A549 treated with GW870086 at 1 μM for 4 hours (cell line): ENCODE measurements at places on chromosomes 7 and 10. TPM values are rescaled to one million over a fixed set of nuclear protein-coding genes. Genes with fewer than 3 reads are reported as not detected.

The TRAPPC14 gene
- 9.5 to 13.5 TPM (median 13.1 TPM) in 5 replicates for total RNA-seq

The PON1 gene
- total RNA-seq = 0.64 to 1.1 TPM (median 0.80 TPM) in 5 replicates

The XRCC2 gene
- 3.3 to 5.5 TPM (median 4.7 TPM) in 5 replicates for total RNA-seq

The OR9A2 gene
- total RNA-seq = not detected in 5 replicates

The LIPN gene
- not detected in 5 replicates for total RNA-seq

The SPDYE5 gene
- not detected in 5 replicates for total RNA-seq

The SPDYE2 gene
- not detected in 5 replicates for total RNA-seq

The TRIM74 gene
- total RNA-seq = 0.15 to 0.30 TPM (median 0.24 TPM) in 4 of 5 replicates, not detected in the other

The WEE2 gene
- total RNA-seq = not detected in 5 replicates

The HPS1 gene
- 29.5 to 37.6 TPM (median 36.0 TPM) in 5 replicates for total RNA-seq

The H2BK1 gene
- not detected in 5 replicates for total RNA-seq

The AGR3 gene
- not detected in 5 replicates for total RNA-seq

The SEMA3E gene
- 1.9 to 2.6 TPM (median 2.0 TPM) in 5 replicates for total RNA-seq

The SPACDR gene
- 0.65 to 1.3 TPM (median 0.70 TPM) in 5 replicates for total RNA-seq

The LIPK gene
- total RNA-seq = not detected in 5 replicates

The IMPDH1 gene
- total RNA-seq = 101 to 128 TPM (median 118 TPM) in 5 replicates

The NPC1L1 gene
- 0.03 to 0.11 TPM (median 0.06 TPM) in 5 replicates for total RNA-seq

The FIS1 gene
- total RNA-seq = 136 to 151 TPM (median 137 TPM) in 5 replicates

The ITIH5 gene
- 0.08 to 0.26 TPM (median 0.09 TPM) in 5 replicates for total RNA-seq

The VPS26A gene
- total RNA-seq = 45.2 to 67.3 TPM (median 52.6 TPM) in 5 replicates

The DMTF1 gene
- total RNA-seq = 11.9 to 21.2 TPM (median 19.6 TPM) in 5 replicates

The PTPRZ1 gene
- not detected in 5 replicates for total RNA-seq

The GHRHR gene
- total RNA-seq = not detected in 5 replicates

The ZMIZ2 gene
- total RNA-seq = 24.8 to 32.9 TPM (median 31.7 TPM) in 5 replicates

The ACHE gene
- total RNA-seq = 2.2 to 3.0 TPM (median 2.8 TPM) in 5 replicates

The GIMAP8 gene
- not detected in 5 replicates for total RNA-seq

The AGAP9 gene
- total RNA-seq = 8.4 to 9.7 TPM (median 9.1 TPM) in 5 replicates

The CUBN gene
- total RNA-seq = 0.02 to 0.23 TPM (median 0.17 TPM) in 4 of 5 replicates, not detected in the other

The PAPOLB gene
- total RNA-seq = not detected in 5 replicates

The LRRD1 gene
- total RNA-seq = not detected in 5 replicates

The SLC29A4 gene
- 8.9 to 17.5 TPM (median 13.5 TPM) in 5 replicates for total RNA-seq

The IGFBP1 gene
- total RNA-seq = 33.3 to 50.1 TPM (median 49.5 TPM) in 5 replicates

The TRIM73 gene
- total RNA-seq = 1.2 to 2.7 TPM (median 2.4 TPM) in 5 replicates

The DNAAF5 gene
- total RNA-seq = 37.4 to 49.1 TPM (median 45.2 TPM) in 5 replicates

The CALML5 gene
- not detected in 5 replicates for total RNA-seq

The SPDYE8 gene
- total RNA-seq = not detected in 5 replicates

The SLC39A12 gene
- total RNA-seq = not detected in 5 replicates

The CDH23 gene
- 1.9 to 3.4 TPM (median 2.1 TPM) in 5 replicates for total RNA-seq

The GPR15LG gene
- not detected in 5 replicates for total RNA-seq

The DENND11 gene
- total RNA-seq = 5.5 to 7.2 TPM (median 6.5 TPM) in 5 replicates

The HOXA2 gene
- total RNA-seq = 0.80 to 0.97 TPM (median 0.86 TPM) in 5 replicates

The MMRN2 gene
- 0.63 to 1.9 TPM (median 0.89 TPM) in 5 replicates for total RNA-seq

The OR13A1 gene
- total RNA-seq = not detected in 5 replicates

The IL15RA gene
- total RNA-seq = 2.3 to 3.0 TPM (median 2.6 TPM) in 5 replicates

The LRRN3 gene
- 0.03 to 0.05 TPM in 2 of 5 replicates, not detected in the others for total RNA-seq

The PLAU gene
- total RNA-seq = 73.7 to 76.9 TPM (median 76.3 TPM) in 5 replicates

The TAC1 gene
- 0.14 TPM in 1 of 5 replicates, not detected in the others for total RNA-seq

The KCNH2 gene
- 1.2 to 1.6 TPM (median 1.5 TPM) in 5 replicates for total RNA-seq

The LMBR1 gene
- 21.5 to 29.3 TPM (median 26.6 TPM) in 5 replicates for total RNA-seq

The HMX2 gene
- total RNA-seq = 0.14 to 0.25 TPM in 2 of 5 replicates, not detected in the others
